Frontal cortex (tissue), 4 donors: ENCODE measurements at places on chromosomes 5 and 9.
A peak's percentile ranks its signal among the peaks of the same experiment; 100 is the strongest.

DNA sequence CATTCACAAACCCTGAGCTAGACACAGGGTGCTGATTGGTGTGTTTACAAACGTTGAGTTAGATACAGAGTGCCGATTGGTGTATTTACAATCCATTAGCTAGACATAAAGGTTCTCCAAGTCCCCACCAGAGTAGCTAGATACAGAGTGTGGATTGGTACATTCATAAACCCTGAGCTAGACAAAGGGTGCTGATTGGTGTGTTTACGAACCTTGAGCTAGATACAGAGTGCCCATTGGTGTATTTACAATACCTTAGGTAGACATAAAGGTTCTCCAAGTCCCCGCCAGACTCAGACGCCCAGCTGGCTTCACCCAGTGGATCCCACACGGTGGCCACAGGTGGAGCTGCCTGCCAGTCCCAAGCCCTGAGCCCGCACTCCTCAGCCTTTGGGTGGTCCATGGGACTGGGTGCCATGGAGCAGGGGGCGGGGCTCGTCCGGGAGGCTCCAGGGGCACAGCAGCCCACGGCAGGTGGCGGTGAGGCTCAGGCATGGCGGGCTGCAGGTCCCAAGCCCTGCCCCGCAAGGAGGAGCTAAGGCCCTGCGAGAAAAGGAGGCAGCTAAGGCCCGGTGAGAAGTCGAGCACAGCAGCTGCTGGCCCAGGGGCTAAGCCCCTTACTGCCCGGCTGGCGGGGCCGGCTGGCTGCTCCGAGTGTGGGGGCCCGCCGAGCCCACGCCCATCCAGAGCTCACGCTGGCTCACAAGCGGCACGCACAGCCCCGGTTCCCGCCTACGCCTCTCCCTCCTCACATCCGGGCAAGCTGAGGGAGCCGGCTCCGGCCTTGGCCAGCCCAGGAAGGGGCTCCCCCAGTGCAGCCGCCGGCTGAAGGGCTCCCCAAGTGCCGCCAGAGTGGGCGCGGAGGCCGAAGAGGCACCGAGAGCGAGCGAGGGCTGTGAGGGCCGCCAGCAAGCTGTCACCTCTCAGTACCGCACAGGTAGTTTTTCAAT lies 1039.2 kb upstream of the CDH9 start:
- no peak for DNase-seq

- DNase-seq: no peak
Measured at GRCh38 chr5:93777620-93778019, 36.2 kb upstream of the POU5F2 start.

DNA sequence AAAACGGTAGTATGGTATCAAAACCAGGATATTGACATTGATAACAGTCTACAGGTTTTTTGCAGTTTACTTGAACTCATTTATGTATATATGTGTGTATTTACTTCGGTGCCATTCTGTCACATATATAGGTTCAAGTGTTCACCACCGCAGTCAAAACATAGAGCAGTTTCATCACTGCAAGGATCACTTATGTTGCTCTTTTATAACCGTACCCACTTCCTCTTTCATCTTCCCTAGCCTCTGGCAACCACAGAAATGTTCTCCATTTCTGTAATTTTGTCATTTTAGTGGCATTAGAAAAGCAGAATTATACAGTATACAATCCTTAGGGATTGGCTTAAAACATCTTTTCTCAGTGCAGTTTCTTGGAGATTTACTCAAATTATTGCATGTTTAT lies 90.3 kb downstream of the SH3GL2 start:
- no peak for DNase-seq

DNA sequence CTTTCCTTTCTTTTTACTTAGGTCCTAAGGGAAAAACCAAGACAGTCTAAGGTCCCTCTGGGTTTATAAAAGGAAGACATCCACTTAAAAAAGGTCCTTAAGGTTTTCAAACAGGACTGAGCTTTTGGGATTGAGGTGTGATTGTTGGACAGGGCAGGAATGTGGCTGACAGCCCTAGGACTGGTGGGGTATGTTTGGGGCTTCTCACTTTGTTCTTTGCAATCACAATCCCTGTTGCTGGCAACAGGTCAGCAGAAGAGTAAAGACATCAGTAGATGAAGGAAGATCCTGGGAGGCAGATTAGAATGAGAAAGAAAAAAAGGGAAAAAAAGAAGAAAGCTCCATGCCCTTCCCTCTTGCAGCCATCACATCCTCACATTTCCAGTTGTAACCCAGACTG lies 101.4 kb upstream of the TARS1 start:
- no peak for DNase-seq

DNA sequence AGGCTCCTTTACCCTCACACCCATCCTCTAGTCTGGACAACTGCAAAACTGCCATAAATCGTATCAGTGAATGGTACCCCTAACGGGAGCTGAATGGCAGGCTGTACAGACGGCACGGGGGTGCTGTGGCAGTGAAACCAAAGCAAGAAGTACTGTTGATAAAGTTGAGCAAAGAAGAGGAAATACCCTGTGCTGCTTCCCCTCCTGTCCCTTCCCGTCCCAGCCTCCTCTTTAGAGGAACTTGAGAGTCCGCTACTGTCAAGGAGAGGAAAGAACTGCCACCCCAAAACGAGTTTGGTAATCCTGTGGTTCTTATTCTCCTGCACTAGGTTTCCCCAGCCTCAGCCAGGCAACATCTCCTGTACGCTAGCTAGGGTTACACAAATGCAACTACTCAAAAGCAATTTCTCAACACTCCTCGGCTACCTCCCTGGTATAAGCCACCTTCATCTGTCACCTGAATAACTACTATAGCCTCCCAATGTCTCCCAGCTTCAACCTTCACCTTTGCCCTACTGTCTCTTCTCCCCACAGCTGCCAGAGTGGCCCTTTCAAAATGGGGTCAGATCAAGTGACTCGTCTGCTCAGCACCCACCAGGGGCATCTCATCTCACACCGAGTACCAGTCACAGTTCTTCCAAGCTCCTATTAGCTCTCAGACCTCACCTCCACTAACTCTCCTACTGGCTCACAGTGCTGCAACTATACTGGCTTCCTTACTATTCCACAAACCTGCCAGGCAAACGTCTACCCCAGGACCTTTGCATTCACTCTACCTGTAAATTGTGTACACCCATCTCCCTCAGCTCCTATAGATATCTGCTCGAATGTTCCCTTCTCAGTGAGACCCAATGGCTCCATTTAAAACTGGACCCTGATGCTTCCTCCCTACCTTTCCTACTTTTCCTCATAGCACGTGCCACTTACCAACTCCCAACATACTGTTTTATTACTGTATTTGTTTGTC lies 4.1 kb downstream of the GLRX start:
- DNase-seq: no peak

DNA sequence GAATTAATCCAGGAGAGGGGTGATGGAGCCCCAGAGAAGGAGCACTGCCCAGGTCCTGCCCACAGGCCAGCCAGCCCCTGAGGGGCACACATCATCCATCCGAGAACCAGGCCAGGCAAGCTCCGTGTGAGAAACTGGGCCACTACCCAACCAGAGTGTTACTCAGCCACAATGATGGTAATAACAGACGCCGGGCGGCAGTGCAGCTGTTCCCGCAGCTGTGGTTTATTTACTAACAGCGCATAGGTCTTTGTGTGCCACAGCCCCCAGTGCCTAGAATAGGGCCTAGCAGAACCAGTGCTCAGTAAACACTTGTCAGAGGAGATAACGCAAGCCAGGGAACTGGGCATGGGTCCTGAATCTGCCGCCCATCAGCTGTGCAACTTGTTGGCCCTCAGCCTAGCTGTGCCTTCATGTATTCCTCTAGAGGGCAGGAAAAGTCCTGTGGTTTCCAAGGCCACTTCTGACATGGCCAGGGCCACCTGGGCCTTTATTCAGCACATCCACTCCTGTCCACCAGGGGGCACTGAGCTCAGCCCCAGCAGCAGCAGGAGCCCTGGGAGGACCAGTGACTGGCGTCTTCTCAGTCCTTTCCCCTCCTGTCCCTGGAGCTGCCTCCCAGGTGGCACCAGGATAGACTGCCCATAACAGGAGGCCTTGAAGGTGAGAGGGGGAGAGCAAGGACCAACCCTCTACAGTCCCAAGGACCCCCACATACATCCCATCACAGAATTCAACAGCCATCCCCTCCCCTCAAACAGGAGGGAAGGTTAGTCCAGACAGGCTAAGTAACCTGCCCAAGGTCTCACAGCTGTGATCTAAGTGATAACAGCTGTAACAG lies 2.1 kb downstream of the MXD3 start:
- DNase-seq: no peak

DNA sequence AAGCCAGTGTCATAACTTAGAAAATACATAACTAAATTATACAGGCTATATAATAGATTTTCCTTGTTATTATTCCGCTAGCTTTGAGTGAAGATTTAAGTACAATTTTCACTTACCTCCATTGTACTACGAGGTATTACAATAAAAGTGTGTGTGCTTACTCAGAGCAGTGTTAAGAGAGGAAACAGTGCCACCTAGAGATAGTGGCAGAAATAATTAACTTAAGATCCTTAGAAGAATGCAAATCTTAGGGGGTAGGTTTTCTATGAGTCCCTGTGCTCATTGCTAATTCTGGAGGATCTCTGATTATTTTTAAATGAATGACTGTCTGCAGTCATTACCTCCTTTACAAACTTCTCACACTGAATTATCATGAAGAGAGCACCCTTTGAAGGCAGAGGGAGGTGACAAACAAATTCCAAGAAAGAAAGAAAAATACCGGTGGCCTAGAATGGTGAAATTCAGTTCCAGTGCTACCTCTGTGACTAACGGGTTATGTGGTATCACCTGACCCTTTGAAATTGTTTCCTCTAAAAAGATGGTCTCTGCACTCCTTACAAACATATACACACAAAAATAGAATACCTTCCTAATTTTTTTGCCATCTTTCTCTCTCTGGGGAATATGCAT lies 379.8 kb downstream of the TRIM36 start:
- no peak for DNase-seq

GRCh38 chr5:167485061-167485774 lies 806.2 kb upstream of the WWC1 start:
- DNase-seq: no peak

- no peak for DNase-seq
Measured at GRCh38 chr5:96342581-96342980, 90.5 kb downstream of the PCSK1 start.

DNA sequence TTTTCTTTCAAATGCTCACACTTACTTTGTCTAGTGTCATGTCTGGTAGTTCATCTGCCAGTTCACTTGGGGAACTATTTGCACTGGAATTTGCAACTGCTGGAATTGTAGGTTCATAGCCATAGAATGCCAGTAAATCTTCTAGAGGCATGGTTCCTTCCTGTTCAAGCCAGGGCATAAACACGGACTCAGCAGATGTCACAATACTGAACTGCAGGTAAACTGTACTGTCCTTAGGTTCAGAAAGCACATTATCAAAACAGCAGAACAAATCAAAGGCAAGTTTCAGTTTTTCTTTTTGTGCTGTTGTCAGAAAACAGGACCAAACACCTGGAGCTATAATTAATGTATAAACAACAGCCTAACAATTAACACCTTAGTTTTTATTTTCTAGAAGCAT lies 13.1 kb downstream of the MIER3 start:
- DNase-seq: no peak

- peak; percentile 72 for DNase-seq
Measured at GRCh38 chr9:72362680-72363139, 2.3 kb downstream of the ZFAND5 start.

DNA sequence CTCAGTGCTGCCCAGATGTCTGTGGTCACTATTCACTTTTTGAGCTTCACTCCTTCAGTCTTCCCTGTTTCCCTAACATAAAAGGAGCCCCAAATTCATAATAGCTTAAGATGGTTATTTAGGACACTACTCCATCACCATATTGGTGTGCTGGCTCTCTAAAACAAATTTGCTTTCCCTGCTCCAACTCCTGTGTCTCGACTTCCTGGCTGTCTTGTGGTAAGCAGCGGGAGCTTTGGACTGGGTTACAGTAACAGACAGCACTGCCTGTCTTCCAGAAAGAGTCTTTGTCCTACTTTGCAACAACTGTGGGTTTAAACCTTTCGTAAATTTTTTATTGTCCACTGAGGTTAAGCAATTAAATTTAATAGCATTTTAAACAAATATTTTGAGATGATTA lies 389.4 kb downstream of the CDH9 start:
- no peak for DNase-seq

DNA sequence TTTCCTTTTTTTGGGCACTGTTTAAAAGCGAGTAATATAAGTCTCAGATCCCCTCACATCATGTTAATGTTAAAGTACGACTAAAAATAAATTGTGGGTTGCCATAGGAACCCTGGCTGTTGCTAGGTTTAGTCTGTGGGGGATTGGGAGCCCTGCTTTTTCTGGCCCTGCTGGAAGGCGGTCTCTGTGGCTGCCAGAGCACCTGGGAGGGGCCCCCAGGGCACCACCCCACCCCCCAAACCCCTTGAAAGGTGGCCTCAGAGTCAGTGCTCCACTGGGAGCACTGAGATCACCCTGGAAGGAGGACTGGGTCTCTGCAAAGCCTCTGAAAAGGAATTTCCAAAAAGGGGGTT lies 66.2 kb upstream of the NEURL1B start:
- DNase-seq: peak; percentile 52

GRCh38 chr5:138606378-138607064 lies 31.3 kb upstream of the HSPA9 start:
- no peak for DNase-seq

DNA sequence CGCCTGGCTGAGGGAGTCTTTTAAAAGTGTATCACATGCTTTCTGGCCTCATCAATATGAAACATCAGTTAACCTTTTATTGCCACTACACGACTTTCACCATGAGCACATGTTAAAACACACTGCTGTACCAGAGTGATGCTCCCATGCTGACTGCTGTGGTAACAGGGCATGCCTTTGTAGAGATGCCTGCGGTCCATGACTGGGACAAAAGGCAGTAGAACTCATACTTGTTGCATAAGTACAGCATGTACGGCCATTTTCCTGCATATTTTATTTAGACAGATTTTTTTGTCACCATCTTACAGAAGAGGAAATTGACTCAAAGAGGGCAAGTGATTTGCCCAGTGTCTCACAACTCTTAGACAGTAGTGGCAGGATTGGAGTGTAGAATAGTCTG lies 105.7 kb upstream of the ADAMTSL1 start:
- no peak for DNase-seq

DNA sequence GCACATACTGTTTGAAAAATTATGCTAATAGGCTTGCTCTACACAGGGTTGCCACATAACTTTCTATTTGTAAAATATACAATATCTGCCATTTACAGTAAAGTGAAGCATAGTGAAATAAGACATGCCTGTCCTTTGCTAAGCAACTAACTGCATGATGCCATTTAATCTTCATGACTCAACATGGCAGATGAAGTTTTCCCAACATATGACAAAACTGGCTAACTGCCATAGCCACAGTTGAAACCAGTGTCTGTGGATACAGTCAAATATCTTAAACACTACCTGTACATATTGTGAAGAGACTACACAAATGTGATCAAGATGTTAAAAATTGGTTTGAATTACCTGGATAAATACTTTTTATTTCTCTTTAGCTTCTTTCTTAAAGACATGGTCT lies 3.1 kb upstream of the DMAC1 start:
- DNase-seq: no peak

- no peak for DNase-seq
Measured at GRCh38 chr9:112112519-112112918, 62.6 kb downstream of the SUSD1 start.
